ENCODE measurements at places on chromosomes 7 and 10.

- no peak for DNase-seq
Measured at GRCh38 chr7:13115157-13115772, 427.8 kb downstream of the ARL4A start.

DNA sequence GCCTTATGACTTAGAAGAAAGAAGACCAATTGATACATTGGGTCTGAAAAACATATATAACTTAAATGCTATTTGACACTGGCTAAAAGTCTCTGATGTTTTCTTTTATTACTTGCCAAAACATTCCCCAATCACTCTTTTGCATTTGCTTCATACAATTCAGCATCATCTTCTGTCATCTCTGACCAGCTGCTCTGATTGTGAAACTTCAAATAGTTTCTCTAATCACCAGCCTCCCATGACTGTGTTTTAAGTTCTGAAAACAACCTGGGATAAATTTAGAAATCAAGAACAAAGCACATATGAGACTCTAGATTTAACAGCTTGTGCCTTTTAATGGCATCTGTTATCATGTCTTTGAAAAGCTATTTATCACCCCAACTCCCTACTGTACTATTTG, 208.4 kb upstream of the KCND2 start:
- peak; percentile 13 for DNase-seq

DNA sequence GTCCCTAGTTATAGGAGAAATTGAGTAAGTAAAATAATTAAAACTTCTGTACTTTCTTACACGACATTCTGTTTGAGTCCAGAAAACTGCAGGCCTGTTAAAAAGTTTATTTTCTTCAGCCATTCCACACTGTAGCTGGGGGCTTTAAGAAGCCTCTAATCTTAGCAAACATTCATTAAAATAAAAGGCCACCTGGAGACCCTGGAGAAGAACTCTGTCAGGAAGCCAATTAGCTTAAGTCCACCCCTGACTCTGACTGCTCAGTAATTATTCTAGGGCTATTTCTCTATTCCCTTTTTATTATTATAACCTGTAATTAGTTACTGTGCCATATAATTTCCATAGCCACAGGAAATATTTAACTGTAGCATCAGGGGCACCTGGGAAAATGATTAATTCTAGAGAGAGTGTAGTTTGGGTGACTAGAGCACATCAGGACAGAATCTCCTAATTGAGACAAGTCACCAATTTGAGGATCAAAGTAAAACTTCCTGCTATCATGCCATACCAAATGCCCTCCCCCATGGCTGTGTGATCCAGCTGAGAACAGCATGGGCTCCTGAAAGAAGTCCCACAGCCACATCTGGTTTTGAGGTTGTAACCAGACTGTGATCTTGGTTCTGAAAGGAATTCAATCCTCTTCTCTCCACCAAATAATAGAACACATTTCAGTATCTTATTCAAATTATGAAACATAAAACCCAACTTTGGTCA, 1302.3 kb downstream of the XPNPEP1 start:
- no peak for DNase-seq

GRCh38 chr10:24929056-24929544, 23.3 kb downstream of the PRTFDC1 start:
- no peak for DNase-seq

DNA sequence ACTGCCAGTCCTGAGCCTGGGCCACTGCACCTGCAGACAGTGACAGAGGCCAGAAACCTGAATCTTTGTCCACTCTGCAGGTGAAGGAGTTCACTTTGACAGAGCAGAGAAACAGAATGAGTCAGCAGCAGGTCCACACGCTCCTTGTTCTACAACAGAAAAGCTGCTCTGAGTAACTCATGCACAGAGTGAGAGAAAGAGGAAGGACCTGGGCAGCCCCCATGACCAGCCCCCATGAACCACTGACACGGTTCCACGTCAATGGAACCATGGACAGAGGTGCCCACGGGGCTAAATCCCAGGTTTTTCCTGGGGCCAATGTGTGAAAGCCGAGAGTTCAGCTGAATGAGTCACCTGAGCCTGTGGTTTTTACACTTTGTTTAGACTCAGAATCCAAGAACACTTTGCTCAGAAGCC, 40.8 kb upstream of the CTBP2 start:
- peak; percentile 60 for DNase-seq

GRCh38 chr10:97427571-97428179, 1.7 kb downstream of the PGAM1 start:
- DNase-seq: no peak

GRCh38 chr10:14687340-14687739, 87.4 kb downstream of the FAM107B start:
- no peak for DNase-seq

GRCh38 chr10:111972109-111972508, 211.5 kb downstream of the GPAM start:
- no peak for DNase-seq

GRCh38 chr7:94374721-94375566, 19.8 kb upstream of the COL1A2 start:
- DNase-seq: no peak

- DNase-seq: no peak
Measured at GRCh38 chr7:40544871-40545303, 410.1 kb downstream of the SUGCT start.

GRCh38 chr7:44811093-44811492, 14.6 kb downstream of the PPIA start:
- no peak for DNase-seq

DNA sequence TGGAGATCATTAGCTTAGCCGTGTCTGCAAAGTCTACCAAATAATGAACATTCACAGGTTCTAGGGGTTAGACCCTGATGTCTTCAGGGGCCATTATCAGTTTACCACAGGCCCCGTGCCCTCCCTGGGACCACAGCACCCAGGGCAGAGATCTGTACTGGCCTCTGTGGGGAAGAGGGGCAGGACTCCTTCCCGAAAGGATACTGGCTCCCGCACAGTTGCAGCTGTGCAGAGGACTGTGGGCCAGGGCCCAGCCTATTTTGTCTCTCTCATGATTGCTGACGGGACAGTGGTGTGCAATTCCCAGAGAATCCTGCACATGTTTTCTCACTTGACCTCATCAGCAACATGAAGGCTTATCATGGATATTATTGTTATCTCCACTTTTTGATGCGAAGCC, 243.9 kb downstream of the GLRX3 start:
- no peak for DNase-seq

DNA sequence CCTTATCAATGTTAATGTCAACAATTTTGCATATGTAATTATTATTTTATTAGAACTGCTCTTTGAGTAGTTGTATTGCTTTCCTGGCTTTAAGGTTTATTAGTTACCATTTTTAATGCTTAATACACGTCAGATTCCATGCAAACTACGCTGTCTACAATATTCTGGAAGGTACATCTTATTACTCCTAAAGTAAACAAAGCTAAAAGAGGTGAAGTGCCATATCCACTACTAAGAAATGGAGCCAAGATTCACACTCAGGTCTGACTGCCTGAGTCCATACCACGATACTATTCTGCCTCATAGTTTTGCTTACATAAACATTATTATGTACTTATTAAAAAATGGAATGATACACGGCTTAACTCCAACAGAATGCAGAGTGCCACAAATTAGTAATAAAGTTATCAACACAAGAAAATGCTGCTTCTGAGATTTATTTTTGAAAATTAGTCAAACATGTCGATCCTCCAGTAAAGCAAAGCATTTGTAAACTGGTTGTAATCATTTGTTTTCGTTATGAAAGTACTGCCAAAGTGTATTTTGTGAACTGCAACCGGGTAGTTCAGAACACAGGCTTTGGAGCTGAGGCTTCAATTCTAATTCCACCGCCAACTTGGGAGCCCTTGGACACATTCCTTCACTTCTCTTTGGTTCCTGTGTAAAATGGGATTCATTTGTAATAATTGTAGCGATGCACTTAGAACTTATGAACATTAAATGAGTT, 1.1 kb upstream of the DMTF1 start:
- DNase-seq: no peak

All from GM12864 (cell line).